Body of pancreas (tissue), 4 donors: ENCODE measurements at places on chromosomes 7 and 10. TPM values are rescaled to one million over a fixed set of nuclear protein-coding genes. Genes with fewer than 3 reads are reported as not detected.

Gene SPDYE11
- not detected for total RNA-seq

Gene TMEM26
- not detected for total RNA-seq

Gene RNF148
- 4.9 TPM for total RNA-seq

Gene PDK4
- 308 TPM for total RNA-seq

Gene OR9A2
- total RNA-seq, result not detected

Gene GPR22
- not detected for total RNA-seq

Gene TRIM50
- 16.2 TPM for total RNA-seq

Gene ECHDC3
- 153 TPM for total RNA-seq

- no peak for DNase-seq
Measured at GRCh38 chr7:15836041-15836440, 149.6 kb upstream of the MEOX2 start.

DNA sequence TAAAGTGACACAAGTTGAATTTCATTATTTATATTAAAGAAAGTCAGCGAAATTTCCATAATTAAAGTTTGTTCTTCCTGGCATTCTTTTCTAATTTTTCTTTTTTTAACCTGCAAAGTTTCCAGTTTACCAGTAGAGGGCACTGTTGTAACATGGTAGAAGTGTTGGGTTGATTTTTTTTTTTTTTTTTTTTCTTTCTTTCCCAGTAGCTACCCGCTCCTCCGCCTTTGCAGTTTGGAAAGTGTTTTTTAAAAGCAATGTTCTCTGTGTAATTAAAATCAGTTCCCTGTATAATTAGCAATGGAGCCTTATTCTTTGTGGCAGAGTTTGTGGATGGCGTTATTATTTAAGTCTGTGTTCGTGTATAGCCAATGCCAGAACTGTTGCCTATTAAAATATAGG, 53.7 kb downstream of the TAF3 start:
- no peak for DNase-seq

- no peak for DNase-seq
Measured at GRCh38 chr7:104040666-104041065, 51.2 kb upstream of the RELN start.

GRCh38 chr7:35781200-35781701, 19.6 kb upstream of the SEPTIN7 start:
- DNase-seq, result no peak

DNA sequence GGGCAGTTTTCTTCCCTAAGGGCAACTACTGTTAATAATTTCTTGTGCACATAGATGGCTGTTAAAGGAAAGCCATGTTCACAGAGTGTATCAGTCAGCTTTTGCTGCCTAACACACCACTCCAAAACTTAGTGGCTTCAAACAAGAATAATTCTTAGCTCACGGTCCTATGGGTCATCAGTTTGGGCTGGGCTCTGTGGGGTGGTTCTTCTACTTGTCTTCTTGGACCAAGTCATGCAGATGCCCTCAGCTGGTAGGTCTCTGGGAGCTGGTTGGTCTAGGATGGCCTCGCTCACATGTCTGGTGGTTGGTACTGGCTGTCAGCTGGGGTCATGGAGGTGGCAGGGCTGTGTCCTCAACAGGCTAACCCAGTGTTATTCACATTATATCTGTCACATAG, 39.6 kb downstream of the TBATA start:
- DNase-seq, result no peak

- no peak for DNase-seq
Measured at GRCh38 chr7:46786221-46786954, 795.5 kb downstream of the TNS3 start.

DNA sequence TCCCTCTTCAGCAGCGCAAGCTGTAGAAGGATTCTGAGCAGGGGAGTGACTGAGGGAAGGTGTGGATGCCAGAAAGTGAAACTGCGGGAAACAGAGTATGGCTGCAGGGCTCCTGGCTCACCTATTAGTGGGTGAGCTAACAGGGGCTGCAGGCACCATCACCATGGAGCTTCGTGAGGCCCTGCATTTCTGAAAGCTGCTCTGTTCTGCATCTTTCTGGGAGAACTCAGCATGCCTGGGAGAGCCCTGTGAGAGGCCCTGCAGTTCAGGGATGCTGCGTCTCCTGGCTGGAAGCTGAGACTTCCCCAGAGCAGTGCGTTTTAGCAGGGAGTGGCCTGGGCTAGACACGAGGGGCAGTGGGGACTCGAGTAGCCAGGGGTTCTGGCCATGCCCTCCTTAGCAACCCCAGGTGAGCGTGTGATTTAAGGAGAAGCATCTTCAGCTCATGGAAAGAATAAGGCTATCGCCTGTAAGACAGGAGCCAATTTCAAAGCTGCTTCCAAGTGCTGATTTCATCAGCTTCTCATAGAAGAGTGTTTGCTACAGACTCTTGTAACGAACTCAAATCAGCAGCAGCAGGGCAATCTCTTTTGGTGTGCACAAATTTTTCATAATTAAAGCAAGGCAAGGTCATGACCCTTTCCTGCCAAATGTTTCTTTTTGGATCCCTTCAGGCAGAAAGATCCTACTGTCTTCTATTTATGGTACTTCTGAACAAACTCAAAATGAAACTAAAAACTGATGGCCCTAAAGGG, 293.6 kb upstream of the ZNF32 start:
- DNase-seq, result no peak

- no peak for DNase-seq
Measured at GRCh38 chr7:70347463-70348254, 749.4 kb downstream of the AUTS2 start.

DNA sequence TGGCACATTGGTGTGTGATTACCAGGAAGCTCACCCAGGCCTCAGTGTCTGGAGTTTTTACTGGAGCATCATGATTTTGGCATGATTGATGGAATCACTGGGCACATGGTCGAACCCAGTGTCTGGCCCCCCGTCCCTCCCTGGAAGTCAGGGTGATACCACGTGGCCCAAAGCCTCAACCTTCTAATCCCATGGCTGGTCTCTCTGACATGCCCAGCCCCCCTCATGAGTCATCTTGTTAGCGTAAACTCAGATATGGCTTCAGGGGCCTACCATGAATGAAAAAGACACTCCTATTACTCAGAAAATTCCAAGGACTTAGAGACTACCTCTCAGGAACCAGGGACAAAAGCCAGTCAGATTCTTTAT, 109.3 kb downstream of the GRK5 start:
- no peak for DNase-seq

GRCh38 chr7:5456409-5456808, 32.8 kb upstream of the TNRC18 start:
- DNase-seq, result no peak

DNA sequence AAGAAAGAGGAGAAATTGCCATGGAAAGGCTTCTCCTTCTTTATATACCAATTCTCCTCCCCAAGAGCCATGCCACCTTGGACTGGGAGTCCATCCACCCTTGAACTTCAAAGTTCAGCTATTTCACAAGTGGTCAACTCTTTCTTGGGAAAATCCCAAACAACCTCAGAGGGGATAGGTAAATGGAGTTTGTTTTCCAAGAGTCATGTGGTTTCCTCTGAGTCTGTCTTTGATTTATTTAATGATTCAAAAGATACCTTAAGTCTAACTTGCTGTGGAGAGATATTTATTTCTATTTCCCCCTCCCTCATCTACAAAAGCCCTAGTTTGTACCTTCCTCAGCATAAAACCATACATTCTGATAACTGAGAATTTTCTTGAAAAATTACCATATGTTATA, 758.6 kb upstream of the IGFBP3 start:
- no peak for DNase-seq

GRCh38 chr7:90225181-90225580, 13.6 kb downstream of the STEAP2 start:
- no peak for DNase-seq

DNA sequence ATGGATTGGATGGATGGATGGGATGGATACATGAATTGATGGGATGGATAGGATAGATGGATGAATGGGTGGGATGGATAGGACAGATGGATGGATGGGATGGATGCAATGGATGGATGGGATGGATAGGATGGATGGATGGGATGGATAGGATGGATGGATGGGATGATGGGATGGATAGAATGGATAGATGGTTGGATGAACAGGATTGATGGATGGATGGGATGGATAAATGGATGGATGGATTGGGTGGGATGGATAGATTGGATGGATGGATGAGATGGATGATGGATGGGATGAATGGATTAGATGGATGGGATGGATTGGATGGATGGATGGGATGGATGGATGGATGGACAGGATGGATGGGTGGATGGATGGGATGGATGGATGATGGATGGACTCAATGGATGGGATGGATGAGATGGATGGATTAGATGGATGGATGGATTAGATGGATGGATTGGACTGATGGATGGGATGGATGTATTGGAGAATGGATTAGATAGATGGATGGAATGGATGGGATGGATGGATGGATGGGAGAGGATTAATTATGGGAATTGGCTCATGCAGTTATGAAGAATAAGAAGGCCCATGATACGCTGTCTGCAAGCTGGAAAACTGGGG, 136.4 kb downstream of the ADAM12 start:
- no peak for DNase-seq

DNA sequence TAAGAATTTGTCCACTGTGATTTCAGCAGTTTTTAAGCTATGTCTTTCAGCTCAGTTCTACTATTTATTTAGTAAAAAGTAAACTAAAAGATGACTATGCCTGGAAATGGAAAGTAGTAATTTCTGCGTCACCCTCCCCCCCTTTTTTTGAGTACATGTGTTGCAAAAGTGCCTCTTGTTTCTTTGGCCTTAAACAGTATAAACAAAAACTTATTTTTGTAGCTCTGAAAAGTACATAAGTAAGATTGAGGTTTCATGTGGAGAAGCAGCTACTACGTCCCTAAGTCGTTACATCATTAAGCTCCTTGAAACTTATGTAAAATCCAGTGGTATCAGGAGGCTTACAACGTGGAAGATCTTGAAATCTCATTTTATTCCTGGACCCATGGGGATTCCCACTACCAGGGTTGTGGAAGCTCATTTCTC, 46.3 kb upstream of the HBP1 start:
- no peak for DNase-seq

DNA sequence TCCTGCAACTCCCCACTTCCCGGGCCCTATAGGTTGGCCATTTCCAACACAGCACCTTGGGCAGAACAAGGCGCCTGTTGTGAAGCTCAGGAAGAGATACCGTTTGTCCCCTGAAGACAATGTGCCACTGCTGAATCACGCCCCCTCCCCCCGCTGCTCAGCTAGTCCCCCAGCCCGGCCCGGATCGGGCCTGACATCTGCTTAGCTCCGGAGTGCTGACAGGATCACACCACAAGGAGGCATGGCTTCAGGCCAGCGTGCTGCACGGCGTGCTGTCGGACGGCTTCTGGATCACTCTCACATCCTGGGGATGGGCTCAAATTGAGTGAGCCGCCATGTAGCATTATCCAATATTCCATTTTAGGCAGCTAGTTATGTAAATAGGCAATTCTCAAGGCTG, 62.1 kb upstream of the EFCAB10 start:
- no peak for DNase-seq

GRCh38 chr7:5532536-5533335, 109.1 kb upstream of the TNRC18 start:
- peak; percentile 60 for DNase-seq
